Activated CD4-positive, CD25-positive, alpha-beta regulatory T cell (primary cell): ENCODE measurements at places on chromosomes 2 and 18.
A peak's percentile ranks its signal among the peaks of the same experiment; 100 is the strongest.

DNA sequence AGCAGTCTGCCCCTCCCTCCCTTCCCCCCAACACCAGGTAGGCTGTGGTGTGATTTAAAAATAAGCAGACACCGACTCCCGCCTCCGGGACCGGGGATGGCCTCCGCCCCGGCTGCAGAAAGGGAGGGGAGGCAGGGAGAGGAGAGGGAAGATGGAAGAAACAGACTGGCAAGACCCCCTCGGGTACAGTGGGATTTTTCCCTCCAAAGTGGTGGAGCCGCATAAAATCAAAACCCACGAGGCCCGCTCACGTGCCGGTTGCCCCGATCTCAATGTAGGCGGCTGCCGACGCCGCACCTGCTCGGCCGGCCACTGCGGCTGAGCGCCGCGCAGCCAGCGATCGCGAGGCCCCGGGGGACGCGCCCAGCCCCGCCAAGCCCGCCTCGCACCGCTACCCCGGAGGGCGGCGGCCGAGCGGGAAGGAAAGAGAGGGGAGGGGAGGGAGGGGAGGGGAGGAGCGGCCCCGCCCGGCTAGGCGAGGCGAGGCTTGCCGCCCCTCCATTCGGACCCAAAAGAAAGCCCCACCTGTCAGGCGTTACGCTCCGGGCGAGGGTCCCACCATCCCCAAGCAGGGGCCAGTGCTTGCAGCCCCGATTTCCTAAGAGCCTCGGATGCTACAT is 811 bp downstream of the ADD2 start:
- no peak for DNase-seq

GRCh38 chr2:214034417-214034816 is 376.4 kb upstream of the VWC2L start:
- DNase-seq: no peak

DNA sequence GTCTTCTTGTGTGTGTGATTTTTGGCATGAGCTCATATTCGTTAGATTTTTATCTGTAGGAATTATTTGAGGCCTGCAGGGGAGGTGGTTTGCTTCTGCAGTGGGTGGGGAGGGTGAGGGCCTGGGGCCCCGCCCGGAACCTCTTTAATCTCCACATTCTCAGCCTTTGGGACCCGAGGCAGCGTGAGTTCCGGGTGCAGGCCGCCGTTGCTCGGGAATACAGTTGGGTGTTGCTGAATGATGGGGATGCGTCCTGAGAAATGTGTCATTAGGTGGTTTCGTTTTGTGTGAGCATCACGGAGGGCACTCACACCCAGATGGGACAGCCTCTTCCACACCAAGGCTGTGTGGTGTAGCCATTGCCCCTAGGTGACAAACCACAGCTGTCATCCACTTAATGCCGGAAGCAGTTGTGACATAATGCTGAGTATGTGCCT is 13.7 kb upstream of the GAL3ST2 start:
- no peak for DNase-seq

DNA sequence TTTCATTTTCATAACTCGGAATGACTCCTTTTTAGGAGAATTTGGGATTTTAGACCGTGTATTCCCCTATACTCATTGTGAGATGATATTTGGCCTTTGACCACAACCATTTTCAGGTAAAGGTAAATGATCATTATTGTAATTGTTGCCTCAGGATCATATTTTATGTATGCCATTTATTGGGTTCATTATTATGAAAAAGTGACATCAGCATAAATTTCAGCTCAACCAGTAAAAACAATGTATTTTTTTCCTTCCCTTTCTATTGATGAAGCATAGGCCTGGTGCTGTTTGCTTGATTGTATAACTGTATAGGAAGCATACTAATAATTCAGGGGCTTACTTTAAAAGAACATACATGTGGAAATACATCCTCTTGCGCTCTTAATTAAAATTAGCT is 832.9 kb upstream of the FANCL start:
- DNase-seq: no peak

GRCh38 chr2:181457741-181458425 is 697 bp downstream of the ITGA4 start:
- peak; percentile 36 for DNase-seq

DNA sequence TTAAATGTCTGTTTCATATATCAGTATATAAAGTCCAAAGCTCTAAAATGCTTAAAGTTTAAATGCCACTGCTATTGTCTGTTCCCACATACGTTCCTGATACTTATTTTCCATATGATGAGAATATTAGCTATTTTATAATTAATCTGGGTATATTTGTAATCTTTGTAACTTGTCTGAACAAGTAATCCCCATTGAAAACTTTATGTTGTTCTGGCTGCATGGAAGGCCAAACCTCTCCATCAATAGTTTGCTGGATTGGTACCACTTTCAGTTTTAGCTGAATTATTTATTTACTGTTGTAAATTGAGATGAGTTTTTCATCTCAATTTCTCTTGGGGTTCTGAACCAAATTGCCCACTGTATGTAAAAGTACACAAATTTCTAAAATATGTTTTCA is 1.5 kb downstream of the MBD5 start:
- DNase-seq: no peak

- no peak for DNase-seq
Observed at GRCh38 chr18:24534737-24535136, 74.3 kb downstream of the HRH4 start.

- no peak for DNase-seq
Observed at GRCh38 chr2:12970861-12971260, 254.1 kb downstream of the TRIB2 start.
